ENCODE measurements at places on chromosomes 3 and 15. TPM values are rescaled to one million over a fixed set of nuclear protein-coding genes. Genes with fewer than 3 reads are reported as not detected.

DNA sequence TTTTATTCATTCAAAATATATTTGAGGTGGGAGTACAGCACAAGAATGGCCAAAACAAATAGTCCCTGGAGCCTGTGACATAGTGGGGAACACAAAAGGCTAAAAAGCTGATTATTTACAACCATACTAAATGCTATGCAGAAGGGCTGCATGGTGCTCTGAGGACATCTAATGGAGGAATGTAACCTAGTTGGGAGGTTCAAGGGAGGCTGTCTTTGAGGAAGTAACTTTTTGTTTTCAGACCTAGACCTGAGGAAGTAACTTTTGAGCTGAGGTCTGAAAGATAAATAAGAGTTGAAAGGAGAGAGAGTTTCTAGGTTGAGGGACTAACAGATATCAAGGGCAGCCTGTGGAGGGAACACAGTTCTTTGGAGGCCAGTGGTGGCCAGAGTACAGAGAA lies 34.8 kb upstream of the RASA2 start:
- peaks cover 8% of the 10 kb centered on the region for H3K36me3 ChIP-seq
- no peak overlapping the region for H3K4me3 ChIP-seq
- no peak for DNase-seq
- H3K27me3 ChIP-seq, result no peaks in the 10 kb centered on the region
- H3K27ac ChIP-seq, result peak overlapping the region; percentile 2

DNA sequence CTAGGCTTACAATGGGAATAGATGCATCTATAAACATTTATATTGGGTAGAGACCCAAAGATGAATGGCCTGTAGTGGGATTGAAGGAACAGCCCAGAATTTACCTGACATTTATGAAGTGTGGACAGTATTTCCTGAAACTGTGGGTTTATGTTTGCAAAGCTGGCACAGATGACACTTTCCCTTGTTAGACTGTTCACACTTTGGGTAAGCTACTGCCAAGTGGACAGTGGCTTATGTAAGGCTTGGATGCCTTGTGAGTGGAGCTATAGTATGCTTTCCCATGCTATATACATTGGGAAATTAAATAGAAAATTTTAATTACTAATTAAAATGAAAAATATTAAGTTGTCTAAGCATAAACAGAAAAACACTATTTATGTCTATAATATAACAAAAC lies 48.5 kb downstream of the STARD9 start:
- H3K4me3 ChIP-seq, result no peak overlapping the region
- H3K27ac ChIP-seq, result peak overlapping the region; percentile 3
- no peak for DNase-seq
- H3K36me3 ChIP-seq, result no peaks in the 10 kb centered on the region

- no peaks in the 10 kb centered on the region for H3K4me1 ChIP-seq
- H3K27ac ChIP-seq, result no peak overlapping the region
- DNase-seq, result no peak
- H3K36me3 ChIP-seq, result no peaks in the 10 kb centered on the region
Measured at GRCh38 chr3:83065851-83066460, 1304.5 kb upstream of the GBE1 start.

DNA sequence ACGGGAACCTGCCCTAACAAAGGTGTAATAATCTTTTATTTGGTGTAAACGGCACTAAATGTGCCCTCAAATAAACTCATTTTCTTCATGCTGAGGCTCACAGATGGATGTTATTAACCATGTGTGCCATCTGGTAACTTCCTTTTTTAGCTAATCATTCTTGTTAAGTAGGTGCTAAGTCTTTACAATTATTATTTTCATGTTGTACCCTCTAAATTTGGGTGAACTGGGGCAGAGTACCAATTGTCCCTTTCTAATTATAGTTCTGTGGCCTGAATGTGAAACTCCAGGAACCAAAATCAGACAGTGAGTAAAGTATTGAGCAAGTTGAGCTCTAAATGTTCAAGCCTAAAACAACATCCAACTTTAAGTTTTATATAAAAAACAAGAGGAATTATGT lies 220.7 kb upstream of the CADM2 start:
- H3K27me3 ChIP-seq, result no peaks in the 10 kb centered on the region
- no peak overlapping the region for H3K4me3 ChIP-seq
- DNase-seq, result no peak
- no peaks in the 10 kb centered on the region for H3K36me3 ChIP-seq

DNA sequence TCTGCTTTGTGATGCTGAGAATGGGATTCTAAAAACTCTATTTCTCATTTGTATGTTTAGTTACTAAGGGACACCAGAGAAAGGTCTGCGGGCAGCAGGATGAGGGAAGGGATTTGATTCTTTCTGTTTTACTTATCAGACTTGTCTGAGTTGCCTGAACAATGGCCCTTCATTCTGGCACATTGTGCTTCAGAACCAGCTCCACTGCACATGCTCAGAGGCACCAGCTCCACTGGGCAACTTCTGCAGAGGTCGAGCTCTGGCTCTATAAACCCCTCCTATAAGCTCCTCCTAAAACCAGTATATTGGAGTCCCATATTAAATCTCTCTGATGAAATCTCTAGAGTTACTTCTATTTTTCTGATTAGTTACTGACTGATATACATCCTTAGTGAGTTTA lies 453.2 kb upstream of the CDIN1 start:
- no peak for DNase-seq
- no peak overlapping the region for H3K4me3 ChIP-seq
- no peaks in the 10 kb centered on the region for H3K4me1 ChIP-seq
- H3K27ac ChIP-seq, result no peak overlapping the region
- H3K27me3 ChIP-seq, result no peaks in the 10 kb centered on the region

GRCh38 chr3:12177126-12177525 lies 18.4 kb upstream of the TIMP4 start:
- no peak for DNase-seq
- H3K27me3 ChIP-seq, result no peaks in the 10 kb centered on the region
- H3K27ac ChIP-seq, result no peak overlapping the region
- H3K36me3 ChIP-seq, result no peaks in the 10 kb centered on the region

DNA sequence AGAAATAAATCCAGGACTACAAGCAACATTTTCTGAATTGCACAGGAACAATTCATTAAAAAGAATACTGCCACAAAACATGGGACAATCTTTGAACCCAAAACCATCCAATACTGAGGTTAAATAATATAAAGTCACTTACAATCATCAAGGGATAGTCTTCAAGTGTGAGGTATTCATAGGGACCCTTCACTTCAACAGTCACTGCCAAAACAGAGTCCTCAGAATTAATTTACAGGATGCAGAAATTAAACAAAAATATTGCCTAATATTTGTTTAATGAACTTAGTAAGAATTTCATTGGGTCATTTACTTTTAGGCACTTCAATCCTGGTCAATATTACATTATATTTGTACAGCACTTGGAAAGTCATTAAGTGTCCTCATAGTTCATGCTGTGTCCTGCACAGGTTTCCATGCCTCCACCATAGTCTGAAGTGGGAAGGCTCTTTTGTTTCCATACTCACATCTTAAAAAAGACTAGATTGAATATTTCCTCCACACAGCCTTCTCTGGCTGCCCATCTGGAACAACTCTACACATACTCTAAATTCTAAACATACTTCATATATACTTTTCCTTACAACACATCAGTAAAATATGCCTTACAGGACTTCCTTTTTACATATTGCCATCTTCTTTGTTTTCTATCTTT lies 31.6 kb upstream of the VPS39 start:
- no peak overlapping the region for H3K27ac ChIP-seq
- no peak for DNase-seq
- no peaks in the 10 kb centered on the region for H3K27me3 ChIP-seq
- no peaks in the 10 kb centered on the region for H3K4me1 ChIP-seq

DNA sequence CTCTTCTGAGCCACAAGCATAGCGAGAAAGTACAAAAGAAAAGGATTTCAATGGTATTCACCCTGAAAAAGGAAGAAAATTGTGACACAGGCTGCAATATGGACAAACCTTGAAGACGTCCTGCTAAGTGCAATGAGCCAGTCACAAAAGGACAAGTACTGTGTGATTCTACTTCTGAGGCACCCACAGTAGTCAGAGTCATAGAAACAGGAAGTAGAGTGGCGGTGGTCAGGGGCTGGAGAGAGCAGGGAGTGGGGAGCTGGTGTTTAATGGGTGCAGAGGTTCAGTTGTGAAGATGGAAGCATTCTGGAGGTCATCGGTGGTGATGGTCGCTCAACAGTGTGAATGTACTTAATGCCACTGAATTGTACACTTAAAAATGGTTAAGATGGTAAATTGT lies 180.5 kb downstream of the APBA2 start:
- no peak overlapping the region for H3K4me3 ChIP-seq
- H3K4me1 ChIP-seq, result no peaks in the 10 kb centered on the region
- DNase-seq, result no peak
- no peaks in the 10 kb centered on the region for H3K36me3 ChIP-seq
- H3K27ac ChIP-seq, result no peak overlapping the region
- H3K27me3 ChIP-seq, result no peaks in the 10 kb centered on the region

DNA sequence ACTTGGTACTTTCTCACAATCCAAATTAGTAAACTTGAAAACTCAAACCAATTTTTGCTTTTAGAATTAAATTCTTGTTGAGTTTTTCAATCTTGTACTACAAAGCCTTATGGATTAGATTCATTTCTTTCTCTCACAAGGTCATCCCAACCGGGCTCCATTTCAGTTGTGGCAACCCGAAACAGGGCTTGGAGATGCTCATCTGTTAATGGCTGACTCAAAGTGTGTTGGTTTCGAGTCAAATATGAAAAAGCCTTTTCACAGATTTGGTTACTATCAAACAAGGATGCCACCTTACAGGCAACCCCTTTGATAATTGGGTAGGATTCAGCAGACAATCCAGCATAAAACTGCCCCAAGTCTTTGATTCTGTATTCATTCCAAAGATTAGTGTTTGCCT lies 1.8 kb downstream of the EPM2AIP1 start:
- peaks cover 7% of the 10 kb centered on the region for H3K36me3 ChIP-seq
- H3K4me3 ChIP-seq, result peak overlapping the region; percentile 68
- H3K27me3 ChIP-seq, result no peaks in the 10 kb centered on the region
- DNase-seq, result no peak
- H3K27ac ChIP-seq, result peak overlapping the region; percentile 97
- peaks cover 59% of the 10 kb centered on the region for H3K4me1 ChIP-seq

GRCh38 chr15:73378089-73378488 lies 9.3 kb upstream of the HCN4 start:
- no peaks in the 10 kb centered on the region for H3K36me3 ChIP-seq
- H3K27ac ChIP-seq, result no peak overlapping the region
- DNase-seq, result no peak
- H3K27me3 ChIP-seq, result peaks cover 4% of the 10 kb centered on the region

DNA sequence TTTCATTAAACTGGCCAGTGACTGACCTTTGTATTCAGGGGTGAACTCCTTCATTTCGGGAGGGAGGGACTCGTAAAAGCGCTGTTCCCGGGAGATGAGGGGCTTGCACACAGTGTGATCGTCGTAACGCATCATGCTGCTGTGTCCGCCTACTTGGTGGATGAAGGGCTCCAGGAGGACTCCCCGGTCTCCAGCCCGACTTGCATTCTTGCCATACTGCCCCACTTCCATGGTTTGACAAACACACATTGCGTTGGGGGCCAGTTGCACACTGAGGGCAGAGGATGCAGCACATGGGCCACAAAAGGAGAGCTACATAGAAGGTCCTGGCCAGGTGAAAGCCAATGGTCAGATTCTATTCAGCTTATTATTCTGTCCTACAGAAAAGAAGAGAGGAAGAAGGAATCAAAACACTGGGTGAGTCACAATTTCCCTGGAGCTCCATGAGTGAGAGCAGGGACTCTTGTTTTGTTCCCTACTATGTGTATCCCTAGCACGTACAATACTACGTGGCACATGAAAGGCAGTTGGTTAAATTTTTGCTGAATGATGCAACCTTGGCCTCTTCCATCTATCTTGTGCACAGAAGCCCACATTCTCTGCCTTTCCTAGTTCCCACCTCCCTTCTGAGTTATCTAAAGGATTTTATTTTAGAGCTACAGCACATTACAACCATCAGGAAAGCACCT lies 24.2 kb upstream of the GMPPB start:
- H3K4me3 ChIP-seq, result no peak overlapping the region
- H3K27ac ChIP-seq, result no peak overlapping the region
- no peaks in the 10 kb centered on the region for H3K27me3 ChIP-seq
- DNase-seq, result no peak

DNA sequence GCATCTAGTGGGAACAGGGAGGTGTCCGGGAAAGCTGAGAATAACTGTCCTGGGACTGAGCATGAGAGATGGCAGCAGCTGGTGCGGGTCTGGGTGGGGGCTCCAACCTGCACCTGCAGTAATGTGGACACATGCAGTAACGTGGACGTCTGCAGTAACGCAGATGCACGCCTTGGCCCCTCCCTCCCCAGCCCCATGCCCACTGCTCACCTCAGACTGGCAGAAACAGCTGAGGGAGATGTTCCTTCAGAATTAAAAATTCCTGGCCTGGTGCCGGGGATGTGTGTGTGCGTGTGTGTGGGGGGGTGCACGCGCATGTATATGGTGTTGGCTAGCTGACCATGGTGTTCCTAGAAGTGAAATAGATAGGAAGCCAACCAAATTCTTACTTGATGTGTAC lies 86.7 kb upstream of the OXTR start:
- no peaks in the 10 kb centered on the region for H3K27me3 ChIP-seq
- H3K36me3 ChIP-seq, result no peaks in the 10 kb centered on the region
- H3K27ac ChIP-seq, result no peak overlapping the region
- peaks cover 4% of the 10 kb centered on the region for H3K4me1 ChIP-seq
- no peak for DNase-seq
- no peak overlapping the region for H3K4me3 ChIP-seq

- no peaks in the 10 kb centered on the region for H3K36me3 ChIP-seq
- no peaks in the 10 kb centered on the region for H3K27me3 ChIP-seq
Measured at GRCh38 chr15:38665586-38666305, 101.1 kb upstream of the RASGRP1 start.

- DNase-seq, result peak; percentile 18
- H3K4me1 ChIP-seq, result no peaks in the 10 kb centered on the region
- H3K27ac ChIP-seq, result no peak overlapping the region
- no peaks in the 10 kb centered on the region for H3K36me3 ChIP-seq
- H3K27me3 ChIP-seq, result no peaks in the 10 kb centered on the region
- no peak overlapping the region for H3K4me3 ChIP-seq
Measured at GRCh38 chr3:126903521-126903920, 79.4 kb upstream of the PLXNA1 start.

GRCh38 chr3:173401369-173401768 lies 3.8 kb downstream of the NLGN1 start:
- no peaks in the 10 kb centered on the region for H3K36me3 ChIP-seq
- H3K4me3 ChIP-seq, result no peak overlapping the region
- peaks cover 22% of the 10 kb centered on the region for H3K4me1 ChIP-seq
- no peak for DNase-seq
- no peak overlapping the region for H3K27ac ChIP-seq
- no peaks in the 10 kb centered on the region for H3K27me3 ChIP-seq

DNA sequence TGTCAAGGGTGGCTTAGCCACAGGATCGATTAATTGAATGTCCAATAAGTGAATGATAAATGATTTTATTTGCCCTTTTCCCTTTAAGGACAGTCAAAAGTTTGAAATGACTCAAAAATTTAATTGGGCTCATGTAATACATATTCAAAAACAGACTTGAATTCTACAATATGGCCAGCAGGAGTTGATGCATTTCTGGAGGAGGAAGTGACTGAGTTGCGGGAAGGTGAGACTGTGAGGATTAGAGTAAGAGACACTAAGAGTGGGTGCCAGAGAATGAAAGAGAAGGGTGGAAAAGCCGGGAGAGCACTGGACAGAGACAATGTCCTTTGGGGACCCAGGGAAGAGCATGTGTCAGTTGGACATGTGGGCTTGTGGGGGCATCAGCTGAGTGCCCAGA lies 83.3 kb downstream of the MCTP2 start:
- no peaks in the 10 kb centered on the region for H3K4me1 ChIP-seq
- no peak overlapping the region for H3K4me3 ChIP-seq
- DNase-seq, result no peak
- H3K27ac ChIP-seq, result no peak overlapping the region

The CXCR6 gene
- total RNA-seq, result 0.95 TPM

The RTP3 gene
- total RNA-seq, result not detected

The SLC24A5 gene
- total RNA-seq, result not detected

The UNC13C gene
- 1.1 TPM for total RNA-seq

The LEKR1 gene
- total RNA-seq, result not detected

The IGF2BP2 gene
- total RNA-seq, result 6.3 TPM

The TTLL13 gene
- total RNA-seq, result not detected

All from sigmoid colon (tissue), 7 donors.